ENCODE measurements at places on chromosomes 3 and 15. TPM values are rescaled to one million over a fixed set of nuclear protein-coding genes. Genes with fewer than 3 reads are reported as not detected.

The PARP3 gene
- 18.2 TPM for polyA plus RNA-seq

- DNase-seq = no peak
Measured at GRCh38 chr3:107555359-107555758, 32.6 kb downstream of the BBX start.

GRCh38 chr3:69204315-69204957, 82.0 kb upstream of the LMOD3 start:
- no peak for DNase-seq

GRCh38 chr3:143839980-143840379, 8.3 kb downstream of the SLC9A9 start:
- no peak for DNase-seq

DNA sequence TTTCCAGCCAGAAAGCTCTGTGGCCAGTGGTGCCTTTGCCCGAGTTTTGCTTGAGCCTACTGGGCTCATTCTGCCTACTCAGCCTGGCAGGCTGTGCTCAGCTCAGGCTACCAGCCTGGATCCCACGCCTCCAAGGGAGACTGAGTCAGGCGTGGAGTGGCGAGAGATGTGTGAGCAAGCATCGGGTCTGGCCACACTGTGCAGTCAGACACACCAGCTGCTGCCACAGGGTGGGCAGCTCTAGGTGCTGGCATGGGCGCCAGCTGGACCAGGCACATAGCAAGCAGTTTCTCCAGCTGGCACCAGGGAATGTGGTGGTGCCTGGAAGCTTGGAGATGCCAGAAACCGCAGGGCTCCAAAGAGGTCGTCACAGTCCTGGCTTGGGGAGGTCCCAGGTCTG, 498.5 kb upstream of the CNTN4 start:
- no peak for DNase-seq

GRCh38 chr3:13525827-13526625, 22.9 kb upstream of the FBLN2 start:
- DNase-seq = no peak

DNA sequence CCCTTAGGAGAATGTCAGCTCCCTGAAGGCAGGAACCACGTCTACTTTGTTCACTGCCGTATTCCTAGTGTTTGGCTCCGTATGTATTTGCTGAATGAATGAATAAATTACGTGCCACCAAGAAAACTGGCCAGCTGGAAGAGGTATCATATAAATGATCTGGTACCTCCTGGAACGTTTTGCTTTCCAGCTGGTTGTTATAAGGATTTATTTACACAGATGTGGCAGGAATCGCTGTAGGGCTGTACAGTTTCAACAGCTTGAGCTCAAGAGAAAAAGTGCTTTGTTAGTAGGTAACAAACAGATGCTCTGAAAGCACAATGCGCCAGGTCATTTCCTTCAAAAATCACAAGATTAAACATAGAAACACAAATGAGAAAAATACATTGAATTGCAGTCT, 108.8 kb upstream of the ATP2B2 start:
- DNase-seq = no peak

DNA sequence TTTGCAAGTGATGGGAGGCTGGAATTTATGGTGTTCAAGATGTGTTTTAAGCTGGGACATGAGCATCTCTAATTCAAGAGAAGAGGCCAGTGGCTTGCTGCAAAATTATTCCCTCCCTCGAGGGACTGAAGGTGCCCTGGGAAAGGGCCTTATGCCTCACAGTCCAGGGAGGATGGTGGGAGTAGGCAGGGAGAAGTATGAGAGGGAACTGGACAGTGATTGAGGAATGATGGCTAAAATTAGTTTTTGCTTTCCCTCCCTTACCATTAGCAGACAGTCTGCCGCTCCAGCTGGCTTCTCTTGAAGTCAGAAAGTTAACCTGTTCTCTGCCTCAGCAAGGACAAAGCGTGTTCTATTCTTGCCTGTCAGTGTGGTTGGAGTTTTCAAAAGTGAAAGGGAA, 139.8 kb upstream of the SEMA6D start:
- no peak for DNase-seq

- DNase-seq = no peak
Measured at GRCh38 chr3:115761927-115762305, 138.6 kb downstream of the GAP43 start.

DNA sequence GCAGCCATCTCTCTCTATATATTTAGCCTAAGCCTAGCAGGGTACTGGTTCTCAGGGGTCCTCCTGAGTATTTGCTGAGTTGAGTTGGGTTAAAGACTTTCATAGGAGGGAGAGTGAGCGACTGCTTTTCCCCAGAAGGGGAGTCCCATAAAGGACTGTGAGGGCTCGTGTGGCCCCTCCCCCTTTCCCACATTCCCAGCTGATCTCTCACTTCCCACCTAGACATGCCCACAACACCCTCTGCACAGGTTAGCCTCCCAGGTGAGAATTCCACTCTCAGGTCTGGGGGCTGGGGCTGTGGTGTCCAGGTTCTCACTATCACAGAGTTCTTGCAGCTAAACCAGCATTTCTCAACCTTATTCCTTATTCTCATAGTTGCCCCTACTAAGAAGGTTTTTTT, 15.8 kb downstream of the EPHB1 start:
- no peak for DNase-seq

DNA sequence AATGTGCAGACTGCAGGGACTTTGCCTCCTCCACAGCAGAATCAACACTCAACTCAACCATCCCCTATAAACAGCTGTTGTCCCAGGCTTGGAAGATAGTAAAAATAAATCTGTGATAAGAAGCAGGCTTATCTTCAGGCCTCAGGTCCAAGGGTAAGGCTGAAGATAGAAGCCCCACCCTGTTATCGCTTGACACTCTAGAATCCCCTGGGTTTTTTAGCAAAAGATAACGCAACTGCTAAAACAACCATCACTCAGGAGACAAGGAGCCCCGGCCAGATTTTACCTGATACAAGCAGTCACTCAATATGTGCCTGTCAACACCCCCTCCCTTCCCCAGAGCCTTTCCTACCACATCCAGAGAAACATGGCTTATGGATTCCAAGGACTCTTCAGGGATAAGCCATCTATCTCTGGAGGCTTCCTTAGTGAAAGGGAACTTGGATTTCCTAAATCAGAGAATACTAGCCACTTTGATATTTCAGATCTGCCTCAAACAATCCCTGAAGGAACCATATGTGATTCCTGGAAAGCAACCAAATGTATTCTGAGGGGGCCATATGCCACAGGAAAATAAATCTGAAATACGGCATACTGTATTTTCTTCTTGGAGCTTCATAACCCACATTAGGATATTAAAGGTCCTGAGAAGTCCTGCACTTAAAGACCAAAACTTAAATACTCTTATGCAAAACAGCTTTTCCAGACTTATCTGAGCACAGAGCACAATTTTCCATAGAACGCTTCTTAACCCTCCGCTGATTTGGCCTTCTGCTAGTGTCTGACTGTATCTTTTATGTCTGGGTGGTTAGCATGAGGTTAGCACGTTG, 60.4 kb downstream of the LYZL4 start:
- no peak for DNase-seq

DNA sequence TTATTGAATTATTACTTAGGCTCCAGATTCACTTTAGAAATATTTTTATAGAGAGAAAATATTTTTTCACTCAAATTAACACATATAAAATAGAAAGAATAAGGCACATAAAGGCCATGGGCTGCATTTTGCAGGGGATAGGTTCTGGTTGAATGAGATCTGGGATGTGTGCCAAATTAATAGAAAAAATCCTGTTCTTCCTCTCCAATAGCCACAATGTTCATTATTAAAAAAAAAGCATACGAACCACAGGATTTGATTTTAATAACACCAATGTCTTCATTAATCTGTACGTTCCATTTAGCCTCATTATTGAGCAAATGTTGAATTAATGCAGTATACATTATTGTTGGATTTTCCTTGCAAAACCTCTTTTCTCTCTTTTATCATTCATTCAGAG, 622.8 kb upstream of the AGTR1 start:
- no peak for DNase-seq

- DNase-seq = no peak
Measured at GRCh38 chr3:71372911-71373637, 210.5 kb downstream of the FOXP1 start.
